ENCODE measurements at places on chromosomes 7 and 10. TPM values are rescaled to one million over a fixed set of nuclear protein-coding genes. Genes with fewer than 3 reads are reported as not detected.
A peak's percentile ranks its signal among the peaks of the same experiment; 100 is the strongest.

GRCh38 chr7:119596651-119597050, 676.3 kb upstream of the KCND2 start:
- no peak for DNase-seq

GRCh38 chr7:95684505-95684904, 87.8 kb upstream of the DYNC1I1 start:
- no peak for DNase-seq

- DNase-seq, result peak; percentile 24
Observed at GRCh38 chr7:15561835-15562234, at the start of gene AGMO. Gene AGMO (minus strand): TSS chr7:15562015.

GRCh38 chr10:124644771-124645415, 99.3 kb downstream of the FAM53B start:
- no peak for DNase-seq

DNA sequence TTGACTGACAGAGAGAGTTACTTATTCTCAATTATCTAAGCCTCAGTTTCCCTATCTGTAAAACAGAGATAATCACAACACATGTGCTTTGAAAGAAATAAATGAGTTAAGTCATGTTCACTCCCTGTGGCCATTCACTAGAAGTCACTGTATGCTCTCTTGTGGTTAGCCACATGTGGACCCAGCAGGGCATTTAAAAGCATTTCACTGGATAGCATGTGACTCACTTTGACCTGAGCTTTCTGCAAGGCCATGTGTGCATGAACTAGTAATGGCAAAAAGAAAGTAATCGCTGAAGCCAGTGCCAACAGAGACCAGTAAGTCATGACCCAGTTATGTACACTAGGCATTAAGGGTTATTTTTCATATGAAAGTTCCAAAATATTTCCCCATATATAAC, 557.0 kb upstream of the IGFBP3 start:
- no peak for DNase-seq

- DNase-seq, result no peak
Observed at GRCh38 chr10:78844960-78845607, 223.7 kb upstream of the ZMIZ1 start.

Gene SUN3
- total RNA-seq, result not detected

Gene IDI1
- total RNA-seq, result 60.2 TPM

Gene MXI1
- total RNA-seq, result 38.9 TPM

All from omental fat pad (tissue), 4 donors.